ENCODE measurements at places on chromosomes 1 and 21.

DNA sequence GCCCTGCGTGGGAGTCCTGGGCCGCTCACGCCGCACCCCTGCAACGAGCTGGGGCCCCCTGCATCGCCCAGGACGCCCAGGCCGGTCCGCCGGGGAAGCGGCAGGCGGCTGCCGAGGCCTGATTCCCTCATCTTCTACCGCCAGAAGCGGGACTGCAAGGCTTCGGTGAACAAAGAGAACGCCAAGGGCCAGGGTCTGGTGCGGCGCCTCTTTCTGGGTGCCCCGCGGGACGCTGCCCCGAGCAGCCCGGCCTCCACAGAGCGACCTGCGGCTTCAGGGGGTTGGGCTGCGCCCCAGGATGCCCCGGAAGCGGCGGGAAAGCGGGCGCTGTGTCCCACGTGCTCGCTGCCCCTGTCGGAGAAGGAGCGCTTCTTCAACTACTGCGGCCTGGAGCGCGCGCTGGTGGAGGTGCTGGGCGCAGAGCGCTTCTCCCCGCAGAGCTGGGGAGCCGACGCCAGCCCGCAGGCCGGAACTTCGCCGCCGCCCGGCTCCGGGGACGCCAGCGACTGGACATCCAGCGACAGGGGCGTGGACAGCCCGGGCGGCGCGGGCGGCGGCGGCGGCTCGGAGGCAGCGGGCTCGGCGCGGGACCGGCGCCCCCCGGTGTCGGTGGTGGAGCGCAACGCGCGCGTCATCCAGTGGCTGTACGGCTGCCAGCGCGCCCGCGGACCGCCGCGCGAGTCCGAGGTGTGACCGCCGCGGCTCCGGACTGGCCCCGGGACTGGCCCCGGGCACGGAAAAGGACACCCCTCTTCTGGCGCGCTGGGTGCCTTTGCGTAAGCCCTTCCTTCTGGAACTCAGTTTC is 2.7 kb downstream of the FAM110D start:
- peak; percentile 23 for DNase-seq

- DNase-seq = no peak
Measured at GRCh38 chr21:33657124-33657820, 15.0 kb downstream of the ITSN1 start.

DNA sequence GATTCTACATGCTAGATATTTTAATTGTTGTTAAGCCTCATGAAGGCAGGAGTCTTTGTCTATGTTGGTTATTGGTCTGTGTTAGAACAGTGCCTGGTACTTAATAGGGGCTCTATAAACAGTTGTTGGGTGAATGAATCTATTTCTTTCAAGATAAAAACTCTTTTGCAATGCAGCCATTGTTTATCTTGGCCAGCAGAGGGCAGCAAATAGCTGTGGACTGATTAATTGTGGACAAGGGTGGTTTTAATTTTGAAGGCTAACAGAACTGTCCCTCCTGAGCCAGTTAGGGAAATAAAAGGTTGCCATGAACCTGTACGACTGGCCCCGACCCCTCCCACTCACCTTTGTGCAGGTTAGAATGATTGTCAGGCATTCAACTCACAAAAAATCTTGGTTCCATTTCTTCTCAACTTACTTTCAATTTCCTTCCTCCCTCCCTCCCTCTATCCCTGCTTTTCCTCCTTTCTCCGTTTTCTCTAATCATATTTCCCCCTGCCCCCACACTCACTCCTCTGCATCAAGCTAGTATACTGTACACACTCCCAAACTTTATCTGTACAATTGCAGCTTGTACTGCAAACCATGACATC is 66.3 kb upstream of the DIRAS3 start:
- peak; percentile 11 for DNase-seq

GRCh38 chr1:172054172-172054571 is 212.9 kb downstream of the DNM3 start:
- DNase-seq = no peak

GRCh38 chr21:16113052-16113715 is 383.4 kb downstream of the USP25 start:
- DNase-seq = no peak

DNA sequence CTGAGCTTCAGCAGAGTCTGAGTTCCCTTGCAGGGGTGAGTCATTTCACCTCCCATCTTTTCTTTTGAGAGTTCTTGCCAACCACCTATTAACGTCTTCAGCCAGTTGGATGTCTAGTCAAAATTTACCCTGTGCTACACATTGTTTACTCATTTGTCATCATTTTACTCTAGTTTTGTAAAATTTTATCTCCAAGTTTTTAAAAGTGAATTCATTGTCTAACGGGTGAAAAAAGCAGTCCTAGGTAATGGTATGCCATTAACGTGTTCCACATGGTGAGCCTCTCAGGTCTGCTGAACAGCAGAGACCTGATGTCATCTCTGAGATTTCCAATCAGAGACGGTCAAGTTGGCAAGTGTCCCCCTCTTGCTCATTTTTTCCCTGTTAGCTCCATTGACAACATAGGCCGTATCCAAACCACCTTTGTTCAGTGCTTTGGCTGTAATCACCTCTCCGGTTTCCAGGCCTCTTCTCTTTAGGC is 85.4 kb downstream of the TBX15 start:
- no peak for DNase-seq

GRCh38 chr1:94961582-94961981 is 34.7 kb upstream of the CNN3 start:
- no peak for DNase-seq

DNA sequence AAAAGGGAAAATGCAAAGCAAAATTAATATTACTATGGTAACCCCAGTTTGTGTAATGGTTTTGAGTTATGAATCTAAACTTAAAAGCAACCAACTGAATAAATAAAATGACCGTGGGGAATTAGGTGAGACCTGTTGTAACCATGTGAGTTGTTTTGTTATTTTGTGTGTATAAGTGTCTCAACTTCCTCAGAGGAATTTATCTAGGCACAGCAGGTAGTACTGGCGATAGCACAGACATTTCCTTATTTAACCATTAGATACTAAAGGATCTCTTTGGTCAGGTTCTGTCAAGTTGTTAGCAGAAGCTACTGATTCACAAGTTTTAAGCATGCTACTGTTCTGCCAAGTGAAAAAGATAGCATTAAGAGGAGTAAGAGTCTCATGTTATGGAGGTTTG is 39.3 kb upstream of the LRRC7 start:
- DNase-seq = no peak

DNA sequence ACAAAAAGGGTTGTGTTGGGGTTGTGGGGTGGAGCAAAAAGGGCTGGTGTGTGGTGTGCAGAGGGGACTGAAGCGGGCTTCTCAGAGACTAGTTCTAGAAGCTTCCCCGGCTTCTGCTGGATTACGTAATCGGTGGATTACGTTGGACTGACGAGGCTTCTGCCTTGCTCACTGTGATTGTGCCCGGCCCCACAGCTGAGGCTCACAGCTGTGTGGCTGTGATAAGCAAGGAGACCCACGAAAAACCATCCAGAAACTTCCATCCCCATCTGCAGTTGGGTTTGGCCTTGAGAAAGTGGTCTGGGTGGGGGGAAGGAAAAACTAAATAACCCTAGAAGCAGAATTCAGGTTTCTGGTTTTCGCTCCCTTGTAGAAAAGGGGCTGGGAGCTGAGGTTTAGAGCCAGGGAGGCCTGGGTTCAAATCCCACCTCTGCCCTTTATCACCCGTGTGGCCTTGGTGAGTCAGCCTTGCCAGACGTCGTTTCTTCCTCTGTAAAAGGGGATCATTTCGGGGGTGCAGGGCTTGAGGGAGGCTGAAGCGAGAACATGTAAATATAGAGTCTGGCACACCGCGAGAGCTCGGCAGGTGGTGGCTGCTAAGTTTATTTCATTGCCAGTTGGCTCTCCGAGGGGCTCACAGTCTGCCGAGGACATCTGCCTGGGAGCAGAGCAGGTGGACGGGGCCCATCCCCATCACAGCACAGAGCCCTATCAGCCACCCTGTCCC is 30.4 kb upstream of the DISP3 start:
- no peak for DNase-seq

DNA sequence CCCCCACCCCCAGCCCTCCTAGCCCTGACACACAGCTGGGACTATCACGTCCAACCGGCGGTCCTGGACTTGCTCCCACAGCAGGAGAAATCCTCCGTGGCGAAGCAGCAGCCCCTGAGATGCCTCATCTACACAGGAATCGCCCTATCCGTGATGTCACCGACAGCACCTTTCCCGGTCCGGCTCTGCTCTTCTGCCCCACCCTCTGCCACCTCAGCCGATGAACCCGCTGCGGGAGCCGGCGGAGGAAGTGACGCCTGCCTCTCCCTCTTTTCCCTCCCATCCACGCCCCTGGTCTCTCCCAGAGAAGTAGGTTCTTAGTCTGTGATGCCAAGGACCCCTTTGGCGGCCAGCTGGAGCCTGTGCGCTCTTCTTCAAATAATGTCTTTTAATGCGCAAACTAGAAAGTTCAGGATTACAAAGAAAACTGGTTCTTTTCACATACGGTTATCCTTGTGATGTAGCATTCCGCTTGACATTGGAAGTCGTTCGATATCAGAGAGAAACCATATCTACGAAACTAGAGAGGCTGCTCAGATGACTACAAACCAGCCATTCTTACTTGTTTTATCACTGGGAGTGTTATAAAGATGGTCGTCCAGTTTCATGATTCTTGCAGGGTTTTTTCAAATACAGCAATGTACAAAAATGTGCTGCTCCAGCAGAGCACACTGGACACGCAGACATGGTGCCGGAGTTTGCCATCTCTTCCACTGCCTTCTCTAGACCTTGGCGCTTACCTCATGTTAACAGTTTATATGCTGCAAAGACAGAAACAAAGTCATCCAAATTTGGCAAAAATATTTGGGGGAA is 120.3 kb downstream of the PPIAL4G start:
- DNase-seq = no peak

DNA sequence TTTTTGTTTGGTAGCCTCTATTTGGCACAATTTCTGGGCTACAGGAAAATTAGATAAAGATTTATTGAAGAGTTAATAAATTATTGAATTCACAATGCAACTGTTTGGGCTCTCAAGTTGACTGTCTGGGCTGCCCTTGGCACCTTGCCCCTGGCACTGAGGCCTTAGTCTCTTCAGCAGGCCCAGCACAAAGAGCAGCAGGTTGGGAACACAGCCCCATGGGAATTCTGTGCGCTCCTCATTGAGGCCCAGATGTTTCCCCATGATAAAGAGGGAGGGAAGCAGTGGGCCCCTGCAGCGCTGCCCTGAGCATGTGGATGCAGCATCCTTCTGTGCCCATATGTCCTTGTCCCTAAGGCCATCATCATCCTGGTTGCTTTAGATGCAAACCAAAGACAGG is 2.9 kb downstream of the CRNN start:
- DNase-seq = no peak
